ENCODE measurements at places on chromosomes 5 and 9. TPM values are rescaled to one million over a fixed set of nuclear protein-coding genes. Genes with fewer than 3 reads are reported as not detected.
A peak's percentile ranks its signal among the peaks of the same experiment; 100 is the strongest.

The TSTD2 gene
- total RNA-seq, result 15.4 TPM

DNA sequence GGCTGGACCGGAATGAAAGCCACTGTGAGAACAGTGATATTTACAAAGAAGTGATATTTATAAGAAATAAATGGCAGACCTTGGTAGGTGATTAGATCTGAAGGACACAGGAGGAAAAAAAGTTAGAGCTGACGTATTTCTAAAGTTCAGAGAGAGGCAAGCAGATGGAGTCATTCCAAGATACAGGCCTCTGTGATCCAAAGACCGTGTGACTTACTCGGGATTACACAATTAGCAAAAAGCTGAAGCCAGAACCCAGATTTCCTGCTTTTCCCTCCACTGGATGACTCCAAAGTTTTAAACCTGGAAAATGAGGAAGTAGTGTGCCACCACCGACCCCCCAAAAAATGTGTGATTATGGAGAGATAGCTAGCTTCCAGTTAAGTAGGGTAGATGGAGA, 3.1 kb upstream of the DOCK8 start:
- H3K4me3 ChIP-seq, result no peak overlapping the region
- peaks cover 3% of the 10 kb centered on the region for H3K27me3 ChIP-seq
- no peak overlapping the region for H3K27ac ChIP-seq
- H3K4me1 ChIP-seq, result peaks cover 3% of the 10 kb centered on the region

GRCh38 chr9:136587145-136587943, 41.5 kb upstream of the NOTCH1 start:
- H3K4me1 ChIP-seq, result peaks cover 35% of the 10 kb centered on the region
- peaks cover 65% of the 10 kb centered on the region for H3K27me3 ChIP-seq
- no peaks in the 10 kb centered on the region for H3K36me3 ChIP-seq

- no peak overlapping the region for H3K27ac ChIP-seq
- H3K36me3 ChIP-seq, result no peaks in the 10 kb centered on the region
- peaks cover 4% of the 10 kb centered on the region for H3K27me3 ChIP-seq
- no peak overlapping the region for H3K4me3 ChIP-seq
These were observed 161.0 kb upstream of the CCDC152 start for GRCh38 chr5:42595597-42595996.

DNA sequence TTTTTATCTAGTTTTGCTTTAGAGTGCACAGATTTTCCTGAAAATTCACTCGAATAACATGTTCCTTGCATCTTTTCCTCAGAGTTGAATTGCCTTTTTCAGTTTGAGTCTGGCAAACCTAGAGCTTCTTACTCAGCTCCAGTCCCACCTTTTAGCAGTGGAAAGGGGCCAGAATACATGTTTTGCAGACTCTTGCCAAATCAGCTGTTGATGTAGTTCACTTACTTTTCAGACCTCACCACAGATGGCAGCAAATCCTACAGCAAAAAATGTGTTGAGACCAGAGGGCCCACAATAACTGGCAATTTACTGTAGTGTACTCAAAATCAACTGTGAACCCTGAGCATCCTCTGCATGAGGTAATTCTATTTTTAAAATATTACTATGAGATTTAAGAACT, 545.2 kb upstream of the ACO1 start:
- H3K27me3 ChIP-seq, result no peaks in the 10 kb centered on the region
- no peak overlapping the region for H3K27ac ChIP-seq
- no peak overlapping the region for H3K4me3 ChIP-seq
- no peaks in the 10 kb centered on the region for H3K4me1 ChIP-seq
- no peak for DNase-seq
- no peaks in the 10 kb centered on the region for H3K36me3 ChIP-seq

The CARD9 gene
- 1.4 TPM for total RNA-seq

The ABITRAM gene
- total RNA-seq, result 8.7 TPM

GRCh38 chr9:87519461-87519860, 21.8 kb downstream of the DAPK1 start:
- H3K4me1 ChIP-seq, result peaks cover 5% of the 10 kb centered on the region
- H3K4me3 ChIP-seq, result no peak overlapping the region
- H3K27ac ChIP-seq, result no peak overlapping the region

- H3K27me3 ChIP-seq, result no peaks in the 10 kb centered on the region
- no peak for DNase-seq
- H3K27ac ChIP-seq, result no peak overlapping the region
- peaks cover 2% of the 10 kb centered on the region for H3K36me3 ChIP-seq
- no peak overlapping the region for H3K4me3 ChIP-seq
- H3K4me1 ChIP-seq, result peaks cover 2% of the 10 kb centered on the region
These were observed 37.4 kb downstream of the MTMR12 start for GRCh38 chr5:32275396-32275741.

- no peak overlapping the region for H3K27ac ChIP-seq
- no peaks in the 10 kb centered on the region for H3K36me3 ChIP-seq
- no peak overlapping the region for H3K4me3 ChIP-seq
- no peaks in the 10 kb centered on the region for H3K4me1 ChIP-seq
These were observed 11.5 kb downstream of the PDLIM4 start for GRCh38 chr5:132268769-132269551.

GRCh38 chr5:173281910-173282309, 46.3 kb downstream of the STC2 start:
- no peak overlapping the region for H3K27ac ChIP-seq
- H3K4me3 ChIP-seq, result no peak overlapping the region
- H3K36me3 ChIP-seq, result no peaks in the 10 kb centered on the region

DNA sequence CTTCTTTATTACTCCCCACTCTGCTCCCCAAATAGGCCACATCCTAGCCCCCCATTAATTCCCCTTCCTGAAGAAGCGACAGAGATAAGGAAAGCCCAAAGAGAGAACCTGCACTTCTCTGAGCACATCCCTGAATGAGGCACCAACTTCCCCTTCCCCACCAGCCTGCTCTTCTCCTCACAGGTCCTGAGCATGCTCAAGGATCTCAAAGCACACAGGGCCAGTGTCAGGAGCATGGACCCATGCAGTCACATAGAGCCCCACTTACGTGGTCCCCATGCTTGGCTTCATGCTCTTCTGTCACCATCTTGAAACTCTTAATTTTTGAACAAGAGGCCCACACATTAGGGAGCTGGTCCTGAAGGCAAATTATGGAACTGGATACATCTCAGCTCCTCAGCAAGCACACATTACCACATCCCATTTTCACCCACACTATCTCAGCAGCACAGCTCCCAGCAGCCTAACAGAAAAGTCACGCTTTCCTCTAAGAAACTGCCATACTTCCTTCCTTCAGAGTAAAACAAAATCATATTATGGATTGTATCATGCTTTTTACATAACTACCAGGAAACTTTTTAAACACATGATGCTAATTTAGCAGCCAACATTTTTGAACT, 99.8 kb downstream of the NFIB start:
- no peaks in the 10 kb centered on the region for H3K4me1 ChIP-seq
- H3K36me3 ChIP-seq, result no peaks in the 10 kb centered on the region
- no peak for DNase-seq
- H3K27me3 ChIP-seq, result no peaks in the 10 kb centered on the region
- no peak overlapping the region for H3K27ac ChIP-seq

DNA sequence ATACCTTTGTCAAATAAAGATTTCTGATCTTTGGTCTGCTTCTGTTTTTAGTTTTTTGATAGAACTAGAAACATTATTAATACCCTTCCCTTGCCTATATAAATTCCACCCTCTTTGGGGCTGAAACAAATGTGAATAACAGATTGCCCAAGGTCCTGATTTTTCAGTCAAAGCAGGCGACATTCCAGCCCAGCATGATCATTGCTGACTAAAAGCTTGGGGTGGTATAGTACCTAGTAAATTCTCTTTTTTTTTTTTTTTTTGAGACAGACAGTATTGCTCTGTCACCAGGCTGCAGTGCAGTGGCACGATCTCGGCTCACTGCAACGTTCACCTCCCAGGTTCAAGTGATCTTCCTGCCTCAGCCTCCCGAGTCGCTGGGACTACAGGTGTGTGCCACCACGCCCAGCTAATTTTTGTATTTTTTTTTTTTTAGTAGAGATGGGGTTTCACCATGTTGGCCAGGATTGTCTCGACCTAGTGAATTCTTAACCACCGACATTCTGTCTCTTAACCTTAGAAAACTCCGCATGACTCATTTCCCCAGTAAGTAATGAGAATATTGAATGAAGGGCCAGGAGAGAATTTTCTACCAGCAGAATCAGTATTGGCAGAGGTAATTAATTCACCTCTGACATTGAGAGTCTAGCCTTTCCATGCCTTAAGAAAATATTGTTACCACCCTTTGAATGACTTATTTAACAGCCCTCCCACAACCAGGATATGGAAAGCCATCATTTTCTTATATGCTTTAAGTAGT, 226.4 kb downstream of the GNA14 start:
- no peak overlapping the region for H3K4me3 ChIP-seq
- DNase-seq, result no peak
- no peak overlapping the region for H3K27ac ChIP-seq
- no peaks in the 10 kb centered on the region for H3K4me1 ChIP-seq
- no peaks in the 10 kb centered on the region for H3K36me3 ChIP-seq

- no peak overlapping the region for H3K4me3 ChIP-seq
- H3K36me3 ChIP-seq, result peaks cover 3% of the 10 kb centered on the region
- peak overlapping the region; percentile 27 for H3K27ac ChIP-seq
- H3K4me1 ChIP-seq, result peaks cover 63% of the 10 kb centered on the region
- no peak for DNase-seq
- no peaks in the 10 kb centered on the region for H3K27me3 ChIP-seq
These were observed 50.3 kb downstream of the FYB1 start for GRCh38 chr5:39169081-39169480.

DNA sequence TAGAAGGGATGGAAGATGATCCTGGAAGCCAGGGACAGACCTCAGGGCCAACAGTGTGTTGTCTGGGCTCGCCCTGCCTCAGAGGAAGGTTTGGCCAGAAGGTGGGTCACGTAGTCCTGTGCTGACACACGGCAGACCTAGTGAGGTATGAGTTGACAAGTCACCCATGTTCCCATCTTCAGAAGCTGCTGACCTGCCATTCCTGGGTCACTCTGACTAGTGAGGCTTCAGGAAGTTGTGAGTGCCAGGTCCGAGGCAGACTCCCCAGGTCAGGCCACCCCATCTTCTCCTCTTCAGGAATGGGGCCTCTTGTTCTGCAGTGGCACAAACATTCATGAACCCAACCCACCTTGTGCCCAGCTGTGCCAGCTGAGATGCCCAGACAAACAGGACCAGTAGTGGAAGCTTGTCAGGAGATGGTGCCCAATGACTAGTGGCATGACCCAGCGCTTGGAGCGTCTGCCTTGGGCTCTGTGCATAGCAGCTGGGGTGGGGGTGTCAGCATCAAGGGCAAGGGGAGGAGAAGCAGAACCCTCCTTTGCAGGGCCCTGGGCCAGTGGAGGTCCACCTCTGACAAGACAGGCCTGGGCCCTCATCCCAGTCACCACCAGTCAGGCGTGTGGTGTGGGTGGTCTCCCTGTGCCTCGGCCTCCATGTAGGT, 16.8 kb upstream of the ANGPTL2 start:
- H3K27ac ChIP-seq, result no peak overlapping the region
- no peak overlapping the region for H3K4me3 ChIP-seq
- peaks cover 3% of the 10 kb centered on the region for H3K27me3 ChIP-seq
- no peak for DNase-seq

The AGXT2 gene
- not detected for total RNA-seq

DNA sequence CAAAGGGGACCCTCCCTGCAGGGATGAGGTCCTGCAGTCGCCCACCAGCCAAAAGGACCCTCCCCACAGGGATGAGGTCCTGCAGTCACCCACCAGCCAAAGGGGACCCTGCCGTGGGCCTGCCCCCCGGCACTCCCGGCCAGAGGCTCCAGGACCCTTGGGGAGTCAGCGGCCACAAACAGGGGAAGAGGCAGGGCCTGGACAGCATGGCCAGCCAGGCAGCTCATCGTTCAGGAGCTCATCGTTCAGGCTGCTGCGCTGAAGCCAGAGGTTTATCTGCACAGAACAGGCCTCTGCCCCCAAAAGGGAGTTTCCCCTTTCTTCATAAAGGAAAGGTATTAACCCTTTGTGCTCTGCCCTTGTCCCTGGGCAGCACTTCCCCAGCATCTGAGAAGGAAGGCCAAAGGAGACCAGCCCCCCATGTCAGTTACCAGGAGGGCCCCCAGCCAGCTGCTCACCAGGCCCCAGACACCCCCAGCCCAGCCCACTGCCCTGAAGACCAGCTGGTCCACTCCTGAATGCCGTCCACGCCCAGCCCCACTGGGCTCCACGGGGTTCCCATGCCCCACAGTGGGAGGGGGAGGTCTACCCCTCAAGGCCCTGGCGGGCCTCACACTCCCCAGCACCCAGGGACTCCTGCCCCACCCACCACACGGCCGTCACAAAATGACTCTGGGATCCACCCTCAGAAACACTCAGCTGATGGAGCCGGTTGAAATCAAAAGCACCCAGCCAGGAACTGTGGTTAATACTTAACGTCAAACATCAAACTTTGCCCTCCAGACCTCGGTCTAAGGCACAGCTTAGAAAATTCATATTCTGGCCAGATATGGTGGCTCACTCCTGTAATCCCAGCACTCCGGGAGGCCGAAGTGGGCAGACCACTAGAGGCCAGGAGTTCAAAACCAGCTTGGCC, 6.3 kb downstream of the SLC12A7 start:
- peaks cover 90% of the 10 kb centered on the region for H3K4me1 ChIP-seq
- peak overlapping the region; percentile 71 for H3K4me3 ChIP-seq
- peak overlapping the region; percentile 96 for H3K27ac ChIP-seq
- H3K27me3 ChIP-seq, result no peaks in the 10 kb centered on the region

DNA sequence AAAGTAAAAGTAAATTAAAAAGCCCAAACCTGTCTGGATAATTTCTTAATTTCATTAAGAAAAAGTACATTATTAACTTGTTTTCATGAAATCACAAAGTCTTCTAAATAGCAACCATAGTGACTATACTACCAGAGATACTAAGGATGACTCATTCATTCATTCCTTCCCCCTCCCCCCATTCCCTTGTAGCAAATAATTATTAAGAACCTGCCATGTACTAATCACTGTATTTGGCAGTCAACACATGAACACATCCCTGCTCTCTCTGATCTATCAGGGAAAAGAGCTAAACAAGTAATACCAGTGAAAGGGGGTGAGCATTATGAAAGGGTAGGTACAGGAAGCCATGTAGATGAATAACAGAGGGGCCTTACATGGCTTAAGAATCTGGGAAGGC, 203.9 kb downstream of the CWC27 start:
- H3K4me1 ChIP-seq, result no peaks in the 10 kb centered on the region
- H3K27me3 ChIP-seq, result no peaks in the 10 kb centered on the region
- peaks cover 8% of the 10 kb centered on the region for H3K36me3 ChIP-seq
- no peak for DNase-seq

The SAXO1 gene
- not detected for total RNA-seq

The FOXD4L3 gene
- not detected for total RNA-seq

The TEX48 gene
- not detected for total RNA-seq

GRCh38 chr5:53337827-53338226, 142.6 kb upstream of the FST start:
- no peak overlapping the region for H3K4me3 ChIP-seq
- H3K4me1 ChIP-seq, result no peaks in the 10 kb centered on the region
- H3K27me3 ChIP-seq, result no peaks in the 10 kb centered on the region
- H3K27ac ChIP-seq, result no peak overlapping the region
- no peaks in the 10 kb centered on the region for H3K36me3 ChIP-seq

- H3K27me3 ChIP-seq, result no peaks in the 10 kb centered on the region
- no peaks in the 10 kb centered on the region for H3K36me3 ChIP-seq
- no peaks in the 10 kb centered on the region for H3K4me1 ChIP-seq
- H3K27ac ChIP-seq, result no peak overlapping the region
These were observed 228.8 kb downstream of the AP3B1 start for GRCh38 chr5:78065663-78066062.
